Stimulated activated CD8-positive, alpha-beta memory T cell treated with anti-CD3 and anti-CD28 coated beads, Interleukin-2, amount 100 ng/mL, for 1 hour (primary cell): ENCODE measurements at places on chromosomes 1 and 21.
A peak's percentile ranks its signal among the peaks of the same experiment; 100 is the strongest.

GRCh38 chr1:193537266-193538002 lies 351.0 kb upstream of the B3GALT2 start:
- DNase-seq: no peak

DNA sequence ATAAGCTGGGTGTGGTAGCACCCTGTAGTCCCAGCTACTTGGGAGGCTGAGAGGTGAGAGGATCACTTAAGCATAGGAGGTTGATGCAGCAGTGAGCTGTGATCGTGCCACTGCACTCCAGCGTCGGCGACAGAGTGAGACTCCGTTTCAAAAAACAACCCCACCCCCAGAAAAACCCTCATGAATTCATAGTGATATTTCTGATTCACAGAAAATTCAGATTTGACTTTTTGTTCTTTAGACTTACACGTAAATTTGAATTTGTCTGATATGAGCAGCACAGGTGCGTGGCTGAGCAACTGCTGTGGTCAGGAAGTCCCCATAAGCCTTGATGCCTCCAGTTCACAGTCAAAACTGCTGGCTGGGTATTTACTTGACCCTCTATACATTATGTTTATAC lies 10.0 kb upstream of the MORC3 start:
- no peak for DNase-seq

DNA sequence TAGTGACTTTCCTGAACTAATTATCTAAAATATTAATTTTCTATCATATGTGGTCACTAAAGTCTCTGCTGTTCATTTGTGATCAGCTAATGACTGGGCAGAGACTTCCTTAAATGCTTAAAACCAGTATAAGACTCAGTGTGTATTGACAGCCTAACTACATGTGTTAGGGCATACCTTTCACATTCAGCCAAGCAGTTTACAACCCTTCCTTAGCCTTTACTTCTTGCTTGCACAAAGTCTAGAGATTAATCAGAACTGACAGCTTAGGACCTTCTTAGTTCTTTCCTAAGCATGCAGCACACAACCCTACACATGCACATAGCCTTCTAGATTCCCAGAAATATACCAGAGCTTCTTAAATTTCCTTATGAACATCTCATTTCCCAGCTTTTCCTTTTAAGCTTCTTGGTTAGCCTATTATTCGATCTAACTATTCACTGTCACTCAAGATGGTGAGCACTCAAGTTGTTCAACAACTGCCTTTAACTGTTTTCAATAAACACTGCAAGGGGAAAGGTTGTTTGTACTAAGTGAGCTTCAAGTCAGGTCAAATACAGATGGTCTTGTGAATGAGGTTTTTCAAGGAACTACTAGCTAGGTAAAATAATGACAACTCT lies 13.4 kb downstream of the EYA3 start:
- DNase-seq: no peak

GRCh38 chr1:45403298-45403697 lies 63.1 kb upstream of the MUTYH start:
- DNase-seq: no peak

GRCh38 chr1:61606448-61607312 lies 118.3 kb downstream of the TM2D1 start:
- no peak for DNase-seq

GRCh38 chr1:19643602-19644394 lies at the start of gene NBL1:
Gene NBL1 (plus strand): TSS chr1:19644311. CDS start chr1:19655031, 10,720 bp downstream.
- peak; percentile 54 for DNase-seq

DNA sequence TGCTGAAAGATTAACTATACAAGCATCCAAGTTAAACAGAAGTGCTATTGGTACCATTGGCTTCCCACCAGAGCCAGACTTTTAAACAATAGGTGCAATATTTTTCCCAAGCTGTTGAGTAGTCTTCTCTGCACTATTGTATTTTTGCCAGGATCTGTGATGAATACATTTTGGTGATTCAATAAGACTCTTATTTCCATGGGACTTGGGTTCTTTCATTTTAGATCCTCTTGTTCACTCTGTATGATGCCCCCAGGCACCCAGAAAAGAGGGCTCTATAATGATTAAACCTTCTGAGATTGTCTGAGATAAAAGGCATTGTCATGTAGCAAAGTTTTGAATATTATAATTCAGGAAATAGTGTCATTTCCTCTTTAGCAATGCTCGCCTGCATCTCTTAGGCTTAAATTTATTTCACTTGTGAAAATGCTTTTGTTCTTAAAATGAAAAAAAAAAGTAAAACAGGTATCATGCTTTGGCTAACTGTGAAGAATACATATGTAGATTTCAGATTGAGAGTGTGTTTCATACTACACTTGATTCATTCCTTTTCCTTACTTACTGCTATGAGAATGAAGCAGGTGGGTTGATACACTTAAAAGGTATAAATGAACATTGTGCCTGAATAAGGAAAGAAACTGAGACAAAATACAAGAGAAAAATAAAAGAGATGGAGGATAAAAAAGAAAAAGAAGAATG lies 275.0 kb downstream of the HMCN1 start:
- DNase-seq: no peak

DNA sequence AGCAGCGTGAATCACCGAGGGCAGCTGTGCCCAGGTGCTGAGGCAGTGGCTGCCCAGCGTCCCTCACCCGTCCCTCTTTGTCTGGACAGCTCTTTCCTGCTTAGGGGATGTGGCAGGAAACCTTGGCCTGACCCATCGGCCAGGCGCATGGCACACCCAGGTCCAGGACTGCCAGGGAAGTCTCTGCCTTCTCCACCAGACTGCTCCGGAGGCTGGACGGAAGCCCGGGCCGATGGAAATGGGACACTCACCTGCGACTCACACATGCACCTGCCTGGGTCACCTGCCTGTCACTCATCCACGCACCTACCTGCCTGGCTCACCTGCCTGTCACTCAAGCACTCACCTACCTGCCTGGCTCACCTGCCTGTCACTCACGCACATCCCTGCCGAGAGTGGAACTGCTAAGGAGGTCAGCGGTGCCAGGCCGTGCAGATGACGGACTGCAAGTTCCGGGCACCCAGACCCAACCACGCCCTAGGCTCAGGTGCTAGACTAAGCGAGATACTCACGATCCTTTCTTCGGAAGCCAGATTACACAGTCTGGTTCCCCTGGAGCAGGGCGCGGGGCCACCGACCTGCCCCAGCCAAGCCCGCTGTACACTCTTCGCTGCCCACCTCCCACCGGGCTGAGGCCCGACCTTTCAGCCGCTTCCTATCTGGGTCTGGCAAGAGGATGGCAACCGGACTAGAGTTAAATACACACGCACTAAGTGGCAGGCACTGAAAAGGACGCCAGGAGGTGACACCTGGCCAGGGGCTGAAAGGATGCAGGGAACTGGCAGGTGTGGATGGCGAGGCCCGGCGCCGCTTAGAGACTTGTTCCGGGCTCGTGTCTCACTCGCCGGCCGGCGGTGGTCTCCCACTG lies 1.1 kb downstream of the UBE2J2 start:
- no peak for DNase-seq

- no peak for DNase-seq
These were observed 97.2 kb upstream of the KCNK1 start for GRCh38 chr1:233516732-233517131.

- no peak for DNase-seq
These were observed 36.8 kb downstream of the NTPCR start for GRCh38 chr1:232987046-232987773.

- DNase-seq: no peak
These were observed 90.4 kb upstream of the DPH5 start for GRCh38 chr1:101116006-101116405.

DNA sequence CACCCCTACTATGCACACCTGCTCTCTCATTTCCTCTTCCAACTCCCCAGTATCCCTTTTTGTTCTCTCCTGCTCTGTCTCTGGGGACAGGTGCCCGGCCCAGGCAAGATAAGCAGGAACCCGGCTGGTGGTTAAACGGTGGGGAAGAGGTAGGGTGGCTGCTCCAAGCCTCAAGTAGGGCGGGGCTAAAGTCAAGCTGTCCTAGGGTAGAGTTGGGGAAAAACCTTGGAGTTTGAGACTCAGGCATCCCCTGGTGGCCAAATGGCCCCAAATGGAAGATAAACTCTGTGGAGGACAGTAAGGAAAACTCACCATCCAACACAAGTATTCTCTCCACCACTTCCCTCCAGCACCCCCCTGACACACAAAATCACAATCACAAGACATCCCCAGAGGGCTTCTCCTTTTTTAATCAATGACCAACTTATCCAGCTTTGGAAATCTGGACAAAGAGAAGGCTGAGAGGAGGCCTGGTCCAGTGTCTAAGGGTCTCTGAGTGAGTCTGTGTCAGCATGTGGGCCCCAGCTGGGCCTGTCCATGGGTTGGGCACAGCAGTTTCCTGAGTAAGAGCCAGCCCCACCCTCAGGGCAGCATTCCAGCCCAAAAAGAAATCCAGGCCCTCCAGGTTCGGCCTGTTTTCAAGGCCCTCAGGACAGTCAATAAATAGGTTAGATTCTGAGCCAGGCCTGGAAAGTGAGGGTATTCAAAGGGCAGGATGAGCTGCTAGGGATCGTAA lies 9.8 kb downstream of the POMGNT1 start:
- DNase-seq: no peak

GRCh38 chr1:208204779-208205178 lies 39.4 kb downstream of the PLXNA2 start:
- no peak for DNase-seq

GRCh38 chr1:195415584-195415983 lies 1192.7 kb downstream of the KCNT2 start:
- no peak for DNase-seq

DNA sequence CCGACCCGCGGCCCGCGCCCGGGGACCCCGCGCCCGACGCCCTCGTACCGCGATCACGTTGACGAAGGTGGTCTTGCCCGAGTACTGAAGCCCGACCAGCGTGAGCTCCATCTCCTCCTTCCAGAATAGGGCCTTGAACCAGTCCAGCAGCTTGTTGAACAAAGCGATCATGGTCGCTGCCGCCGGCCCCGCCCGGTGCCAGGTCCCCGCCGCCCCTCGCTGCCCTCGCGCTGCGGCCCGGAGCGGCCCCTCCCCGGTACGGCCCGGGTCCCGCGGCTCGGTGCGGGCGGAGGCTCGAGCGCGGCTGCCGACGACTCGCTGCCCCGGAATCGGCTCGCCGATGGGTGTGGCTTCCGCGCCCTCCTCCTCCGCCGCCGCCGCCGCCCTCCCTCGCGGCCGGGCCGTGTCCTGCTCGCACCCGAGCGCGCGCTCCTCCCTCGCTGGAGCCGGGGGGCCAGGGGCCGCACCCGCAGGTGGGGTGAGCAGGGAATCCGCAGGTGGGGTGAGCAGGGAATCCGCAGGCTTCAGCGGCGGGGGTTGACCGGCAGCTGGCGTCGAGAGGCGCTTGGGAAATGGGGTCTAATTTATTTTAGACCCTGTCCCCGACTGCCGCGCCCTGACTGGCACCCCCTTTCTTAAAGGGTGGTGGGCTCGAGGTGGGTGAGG lies at the start of gene ARL8A:
Gene ARL8A (minus strand): TSS at position 336 of the 666 bp plus-strand sequence. CDS start 165 bp downstream, at position 171.
- DNase-seq: peak; percentile 42

DNA sequence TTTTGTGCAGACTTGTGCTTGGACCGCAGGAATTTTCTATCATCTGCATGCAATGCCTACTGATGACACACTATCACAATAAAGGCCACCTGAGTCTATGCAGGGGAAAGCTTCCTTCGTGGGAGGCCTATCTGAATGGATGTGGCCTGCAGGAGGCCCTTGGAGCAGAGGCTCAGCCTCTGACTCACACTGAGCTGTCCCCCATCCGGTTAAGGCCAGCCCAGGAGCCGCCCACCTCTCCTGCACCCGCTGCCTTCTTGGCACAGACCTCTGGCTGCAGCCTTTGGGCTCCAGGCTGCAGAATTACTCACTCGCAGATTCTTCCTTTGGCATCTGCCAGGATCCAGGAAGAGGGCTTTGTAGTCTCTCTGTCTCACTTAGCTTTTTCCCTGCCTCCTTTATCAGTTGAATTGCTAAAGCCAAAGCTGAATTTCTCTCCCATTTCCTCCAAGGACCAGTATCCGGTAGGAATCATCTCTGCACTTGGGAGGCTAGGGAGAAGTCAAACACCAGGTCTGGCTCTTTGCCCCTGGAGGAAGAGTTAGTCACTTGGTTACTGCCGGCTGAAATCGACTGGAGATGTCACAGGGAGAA lies 65.1 kb upstream of the JUN start:
- no peak for DNase-seq

- no peak for DNase-seq
These were observed 215.7 kb upstream of the FGGY start for GRCh38 chr1:59081181-59081580.

- DNase-seq: no peak
These were observed 187.1 kb upstream of the CACYBP start for GRCh38 chr1:174812656-174813055.

DNA sequence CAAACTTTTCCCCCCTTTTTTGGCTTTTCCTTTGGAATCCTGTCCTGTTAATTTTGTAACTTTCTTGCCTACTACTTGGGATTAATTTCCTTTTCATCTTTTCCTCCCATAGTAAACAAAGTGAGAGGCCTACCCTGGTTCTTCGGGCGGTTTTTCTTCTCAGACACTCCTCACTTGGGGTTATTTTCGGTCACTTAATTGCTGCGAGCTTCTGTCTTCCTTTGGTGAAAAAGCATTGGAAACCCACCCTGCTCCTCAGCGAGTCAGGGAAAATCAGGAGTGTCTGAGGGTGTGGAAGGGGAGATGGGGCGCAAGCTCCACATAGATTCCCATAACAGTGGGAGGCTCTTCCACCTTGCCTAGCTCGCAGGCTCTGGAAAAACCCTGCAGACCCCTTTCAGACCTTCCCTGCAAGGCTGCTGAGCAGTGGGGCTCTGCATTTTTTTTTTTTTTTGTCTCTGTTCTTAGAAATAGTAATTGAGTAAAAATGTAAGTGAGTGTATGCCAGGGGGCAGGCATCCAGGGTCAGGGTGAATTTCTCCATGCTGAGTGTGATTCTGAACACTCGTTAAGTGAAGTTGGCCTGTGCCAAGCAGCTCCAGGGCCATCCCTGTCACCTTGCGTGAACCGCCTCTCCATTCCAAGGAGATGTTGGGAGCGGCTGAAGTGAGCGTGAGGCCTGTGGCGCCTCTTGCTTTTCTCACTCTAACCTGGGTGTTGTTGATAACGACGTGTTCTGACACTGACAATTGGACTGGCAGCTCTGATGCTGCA lies 20.3 kb downstream of the TGFB2 start:
- DNase-seq: no peak

DNA sequence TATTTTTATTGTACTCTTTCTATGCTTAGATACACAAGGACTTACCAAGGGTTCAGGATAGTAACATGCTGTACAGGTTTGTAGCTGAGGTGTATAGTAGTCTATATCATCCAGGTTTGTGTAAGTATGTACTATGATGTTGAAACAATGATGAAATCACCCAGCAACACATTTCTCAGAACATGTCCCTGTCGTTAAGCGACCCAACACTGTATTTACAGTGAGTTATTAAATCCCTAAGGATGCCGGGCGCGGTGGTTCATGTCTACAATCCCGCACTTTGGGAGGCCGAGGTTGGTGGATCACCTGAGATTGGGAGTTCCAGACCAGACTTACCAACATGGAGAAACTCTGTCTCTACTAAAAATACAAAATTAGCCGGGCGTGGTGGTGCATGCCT lies 21.6 kb upstream of the RCOR3 start:
- DNase-seq: no peak

GRCh38 chr21:26320596-26320995 lies 150.0 kb upstream of the APP start:
- no peak for DNase-seq
